NCI-H524 treated with DMSO at 0.1 percent for 48 hours (cell line): ENCODE measurements at places on chromosomes 2 and 18.

DNA sequence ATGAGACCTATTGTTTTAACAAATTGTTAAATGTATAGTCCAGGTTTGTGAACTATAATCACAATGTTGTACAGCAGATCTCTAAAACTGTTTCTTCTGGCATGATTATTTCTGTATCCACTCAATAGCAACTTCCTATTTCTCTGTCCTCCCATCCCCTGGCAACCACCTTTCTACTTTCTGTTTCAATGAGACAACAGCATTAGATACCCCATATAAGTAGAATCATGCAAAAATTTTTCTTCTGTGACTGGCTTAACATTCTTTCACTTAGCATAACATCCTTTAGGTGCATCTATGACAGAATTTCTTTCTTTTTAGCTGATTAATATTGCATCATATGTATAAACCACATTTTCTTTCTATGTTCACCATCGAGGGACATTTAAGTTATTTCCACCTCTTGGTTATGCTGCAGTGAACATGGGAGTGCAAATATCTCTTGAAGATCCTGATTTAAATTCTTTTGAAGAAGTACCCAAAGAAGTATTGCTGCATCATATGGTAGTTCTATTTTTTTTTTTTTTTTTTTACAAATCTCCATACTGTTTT, 713.5 kb downstream of the LRP1B start:
- DNase-seq: no peak

DNA sequence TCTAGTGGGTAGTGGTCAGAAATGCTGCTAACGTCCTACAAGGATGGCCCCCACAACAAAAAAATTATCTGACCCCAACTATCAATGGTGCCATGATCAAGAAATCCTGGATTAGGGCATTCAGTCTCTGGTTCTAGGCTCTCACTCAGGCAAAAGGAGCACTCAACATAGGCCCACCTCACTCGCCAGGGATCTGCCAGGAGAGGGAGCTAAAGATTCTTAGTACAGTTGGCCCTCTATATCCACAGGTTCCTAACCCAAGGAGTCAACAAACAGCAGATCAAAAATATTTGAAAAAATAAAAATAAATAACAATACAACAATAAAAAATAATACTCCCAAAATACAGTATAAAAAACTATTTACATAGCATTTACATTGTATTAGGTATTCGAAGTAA, 10.0 kb downstream of the SLC4A5 start:
- peak; percentile 8 for DNase-seq

- DNase-seq: no peak
These were observed 56.1 kb upstream of the DCC start for GRCh38 chr18:52283927-52284326.

DNA sequence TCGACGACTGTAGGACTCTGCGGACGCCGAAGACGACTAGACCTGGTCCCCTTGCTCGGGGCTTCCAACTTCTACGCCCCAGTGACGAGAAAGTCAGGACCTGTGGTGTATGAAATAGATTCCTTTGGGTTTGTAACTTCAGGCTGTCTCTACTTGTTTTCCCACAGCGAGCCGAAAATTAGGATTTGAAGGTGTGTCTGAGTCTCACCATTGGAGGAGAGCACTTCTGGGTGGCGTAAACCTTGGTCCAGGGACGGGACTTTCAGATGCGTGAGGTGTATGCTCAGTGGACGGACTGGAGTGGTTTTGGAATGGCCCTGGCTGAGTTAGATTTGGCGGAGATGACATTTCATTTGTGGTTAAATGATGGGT, 1.3 kb downstream of the BIRC6 start:
- DNase-seq: no peak

- peak; percentile 6 for DNase-seq
These were observed 354.6 kb upstream of the SETBP1 start for GRCh38 chr18:44325903-44326635.

- no peak for DNase-seq
These were observed 220.5 kb downstream of the PMAIP1 start for GRCh38 chr18:60120231-60120750.

- no peak for DNase-seq
These were observed 6.8 kb downstream of the GALM start for GRCh38 chr2:38672445-38673391.

GRCh38 chr18:60568220-60568619, 195.6 kb upstream of the MC4R start:
- DNase-seq: no peak

DNA sequence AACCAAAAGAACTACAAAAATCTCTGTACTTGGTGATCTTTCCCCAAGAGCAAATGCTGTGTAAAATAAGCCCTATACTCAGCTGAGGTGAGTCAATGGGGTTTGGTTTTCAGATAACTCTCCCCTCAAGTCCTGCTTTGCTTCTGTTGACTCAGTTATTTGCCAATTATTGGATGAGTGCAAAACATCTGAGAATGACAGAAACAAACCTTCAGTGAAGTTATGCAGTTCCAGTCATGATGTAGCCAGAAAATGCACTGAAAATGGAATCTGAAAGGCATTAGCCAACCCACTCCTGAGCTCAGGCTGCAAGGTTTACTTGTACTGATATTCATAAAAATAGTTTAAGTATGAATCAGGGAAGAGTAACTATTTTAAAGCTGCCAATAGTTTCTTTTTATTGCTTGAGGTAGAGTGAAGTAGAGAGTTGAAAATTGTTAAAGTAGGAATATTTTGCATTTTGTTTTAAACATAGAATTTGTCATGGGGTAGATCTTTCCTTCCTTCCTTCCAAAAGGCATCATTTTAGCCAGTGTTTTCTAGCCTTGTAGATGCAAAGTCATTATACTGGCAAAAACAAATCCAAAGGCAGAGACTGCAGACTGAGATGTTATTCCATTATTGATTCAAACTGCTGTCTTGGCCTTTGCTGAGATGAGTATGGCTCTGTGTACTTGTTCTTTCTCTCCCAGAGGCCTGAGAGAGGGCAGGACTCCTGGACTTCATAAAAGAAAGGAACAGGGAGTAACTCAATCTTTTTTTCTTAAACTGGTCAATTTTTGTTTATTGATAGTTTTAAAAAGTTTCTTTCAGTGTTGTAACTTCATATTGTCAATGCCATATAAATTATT, 215.3 kb downstream of the RND3 start:
- DNase-seq: no peak

- no peak for DNase-seq
These were observed 102.6 kb downstream of the POLR1A start for GRCh38 chr2:86003104-86003503.

- peak; percentile 34 for DNase-seq
These were observed 30.2 kb upstream of the RIOK3 start for GRCh38 chr18:23422751-23423418.

GRCh38 chr2:18651842-18652774, 62.7 kb upstream of the NT5C1B start:
- DNase-seq: no peak

DNA sequence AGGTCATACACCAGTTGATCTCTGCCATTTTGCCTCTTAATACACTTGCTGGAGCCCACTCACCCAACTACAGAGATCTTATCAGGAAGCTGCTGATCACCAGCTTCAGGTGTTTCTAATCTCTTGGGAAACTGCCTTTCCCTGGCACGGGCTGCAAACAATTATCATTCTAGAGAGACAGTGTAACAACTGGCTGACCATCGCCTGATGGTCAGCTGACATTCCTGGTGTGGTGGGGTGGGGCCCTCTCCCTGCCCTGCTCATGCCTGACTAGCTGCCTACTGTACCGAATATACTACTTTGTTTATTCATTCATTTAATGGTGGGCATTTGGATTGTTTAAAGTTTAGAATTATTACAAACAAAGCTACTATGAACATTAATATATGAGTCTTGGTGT, 311.5 kb downstream of the CBLN2 start:
- no peak for DNase-seq

GRCh38 chr2:197827618-197828017, 23.2 kb downstream of the PLCL1 start:
- no peak for DNase-seq

GRCh38 chr2:134714228-134714627, 4.6 kb downstream of the TMEM163 start:
- DNase-seq: no peak

GRCh38 chr2:101921319-101921952, 70.3 kb upstream of the IL1R2 start:
- DNase-seq: no peak

- no peak for DNase-seq
These were observed 163.6 kb downstream of the C1D start for GRCh38 chr2:67899187-67899586.

DNA sequence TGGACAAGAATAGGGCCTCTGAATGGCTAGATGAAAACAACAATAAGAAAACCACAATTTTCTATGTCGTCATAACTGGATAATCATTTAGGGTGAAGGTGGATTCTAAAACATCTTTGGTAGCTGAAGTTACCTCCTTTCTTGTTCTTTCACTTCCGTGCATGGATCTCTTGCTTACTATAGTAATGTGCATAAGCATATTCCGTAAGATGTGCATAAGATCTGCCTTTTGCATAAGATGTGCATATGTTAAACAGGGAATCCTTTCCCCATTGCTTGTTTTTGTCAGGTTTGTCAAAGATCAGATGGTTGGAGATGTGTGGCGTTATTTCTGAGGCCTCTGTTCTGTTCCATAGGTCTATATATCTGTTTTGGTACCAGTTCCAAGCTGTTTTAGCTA, 353.6 kb downstream of the MTX2 start:
- no peak for DNase-seq

DNA sequence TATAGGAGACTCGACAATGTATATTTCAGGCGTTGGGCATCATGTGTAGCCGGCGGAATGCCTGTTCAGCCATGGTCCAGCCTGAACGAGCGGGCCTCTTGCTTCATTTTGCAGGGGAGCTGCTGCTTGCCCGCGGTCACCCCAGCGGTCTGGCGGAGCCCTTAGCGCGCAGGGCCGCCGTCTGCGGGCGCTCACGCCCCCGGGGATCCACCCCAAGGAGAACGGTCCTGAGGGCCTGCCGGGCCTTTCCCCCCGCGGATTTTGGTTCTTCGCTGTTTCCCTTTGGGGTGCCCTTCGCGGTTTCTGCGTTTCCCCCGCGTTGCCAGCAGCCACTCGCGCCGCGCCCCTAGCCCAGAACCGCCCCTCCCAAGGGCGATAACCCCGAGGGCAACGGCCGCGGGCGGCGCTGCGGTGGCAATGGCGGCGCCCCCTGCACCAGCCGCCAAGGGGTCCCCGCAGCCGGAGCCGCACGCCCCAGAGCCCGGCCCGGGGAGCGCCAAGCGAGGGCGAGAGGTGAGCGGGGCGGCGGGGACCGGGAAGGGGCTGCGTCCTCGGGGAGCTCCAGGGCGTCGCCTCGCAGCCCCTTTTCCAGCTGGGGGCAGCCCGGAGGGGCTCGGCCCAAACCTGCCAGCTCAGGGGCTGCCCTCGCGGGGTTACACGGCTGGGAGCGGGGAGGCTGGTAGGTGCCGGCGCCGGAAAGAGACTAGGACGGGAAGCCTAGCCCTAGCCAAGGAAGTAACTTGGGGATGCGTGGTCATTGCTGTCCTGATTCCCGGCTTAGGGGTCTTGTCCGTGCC, at the start of gene MFSD2B:
Gene MFSD2B (plus strand): TSS at position 406 of the 797 bp plus-strand sequence. CDS start 12 bp downstream, at position 418.
- DNase-seq: no peak

- DNase-seq: no peak
These were observed 3.3 kb upstream of the SRBD1 start for GRCh38 chr2:45614330-45614729.
